ENCODE measurements at places on chromosomes 2 and 18.

GRCh38 chr2:197204519-197205250 is 105.9 kb downstream of the ANKRD44 start:
- no peak for DNase-seq

- no peak for DNase-seq
These were observed 49.7 kb downstream of the RIF1 start for GRCh38 chr2:151459358-151459757.

- no peak for DNase-seq
These were observed 21.0 kb downstream of the MERTK start for GRCh38 chr2:111919365-111919764.

GRCh38 chr2:232925821-232926156 is 55.7 kb downstream of the SNORC start:
- no peak for DNase-seq

DNA sequence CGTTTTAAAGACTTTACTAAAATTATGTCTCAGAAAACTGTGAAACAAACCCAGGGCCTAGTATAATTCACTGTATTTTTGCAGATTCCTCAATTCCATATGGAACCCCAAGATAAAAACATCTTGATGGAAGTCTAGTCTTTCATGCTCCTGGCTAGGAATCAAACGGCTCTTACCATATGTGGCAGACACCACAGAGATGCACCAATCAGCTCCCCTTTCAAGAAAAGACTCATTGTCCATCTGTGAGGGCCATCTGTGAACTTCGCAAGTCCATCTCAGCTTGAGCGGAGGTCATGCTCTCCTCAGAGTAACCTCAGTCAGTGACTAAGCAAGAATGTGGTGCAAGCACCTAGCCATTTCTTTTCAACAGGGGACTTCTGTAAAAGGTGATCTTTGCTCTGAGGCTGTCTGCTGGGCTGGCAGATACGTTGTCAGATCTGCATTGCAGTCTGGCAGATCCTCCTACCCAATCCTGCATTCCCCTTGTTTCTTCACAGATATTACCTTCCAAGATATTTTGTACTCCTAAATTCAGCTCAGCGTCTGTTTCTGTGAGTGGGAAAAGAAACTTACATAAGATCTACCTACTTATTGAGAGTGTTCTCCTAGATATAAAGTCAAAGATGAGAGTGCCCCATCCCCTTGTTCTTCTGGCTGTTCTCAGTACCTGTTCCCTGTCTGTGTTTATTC is 419.3 kb downstream of the SPAG16 start:
- no peak for DNase-seq

GRCh38 chr2:175432021-175432420 is 250.5 kb upstream of the ATP5MC3 start:
- no peak for DNase-seq

DNA sequence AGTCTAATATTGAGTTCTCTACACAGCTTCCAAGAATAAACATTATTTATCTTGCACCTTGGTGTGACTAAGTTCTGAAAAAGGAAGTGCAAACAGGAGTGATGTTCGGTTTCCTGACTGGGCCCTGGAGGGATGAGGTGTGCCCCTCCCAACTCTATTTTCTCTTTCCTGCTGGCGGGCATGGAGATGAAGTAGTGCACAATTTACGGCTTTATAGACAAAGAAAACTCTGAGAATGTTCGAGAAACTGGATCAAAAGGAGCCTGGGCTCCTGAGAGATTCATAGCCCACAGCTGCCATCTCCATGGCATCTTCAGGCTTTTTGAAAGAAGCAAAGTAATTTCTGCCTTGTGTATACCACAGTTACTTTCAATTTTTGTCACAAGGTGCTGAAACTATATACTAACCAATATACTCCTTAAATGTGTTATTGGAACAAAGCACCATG is 22.3 kb downstream of the LRATD1 start:
- DNase-seq: no peak

DNA sequence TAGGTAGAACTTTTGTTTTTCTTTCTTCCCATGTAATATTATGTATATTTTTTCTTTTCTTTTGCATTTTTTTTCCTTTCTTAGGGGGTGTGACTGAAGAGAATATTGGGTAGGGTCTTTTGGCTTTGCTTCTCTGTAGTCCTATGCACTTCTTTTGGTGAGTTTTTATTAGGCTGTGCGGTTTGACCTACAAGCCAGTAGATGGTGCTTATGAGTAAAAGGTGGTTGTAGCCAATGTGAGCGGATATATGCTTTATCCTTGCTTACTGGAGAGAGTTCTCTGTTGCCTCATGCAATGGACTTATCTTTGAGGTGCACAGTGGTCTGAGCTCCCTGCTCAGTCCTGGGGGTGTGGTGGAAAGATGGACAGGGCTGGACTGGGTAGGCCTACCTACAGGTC is 52.7 kb downstream of the DSEL start:
- DNase-seq: no peak

GRCh38 chr18:43635397-43635796 is 358.1 kb upstream of the SYT4 start:
- no peak for DNase-seq

DNA sequence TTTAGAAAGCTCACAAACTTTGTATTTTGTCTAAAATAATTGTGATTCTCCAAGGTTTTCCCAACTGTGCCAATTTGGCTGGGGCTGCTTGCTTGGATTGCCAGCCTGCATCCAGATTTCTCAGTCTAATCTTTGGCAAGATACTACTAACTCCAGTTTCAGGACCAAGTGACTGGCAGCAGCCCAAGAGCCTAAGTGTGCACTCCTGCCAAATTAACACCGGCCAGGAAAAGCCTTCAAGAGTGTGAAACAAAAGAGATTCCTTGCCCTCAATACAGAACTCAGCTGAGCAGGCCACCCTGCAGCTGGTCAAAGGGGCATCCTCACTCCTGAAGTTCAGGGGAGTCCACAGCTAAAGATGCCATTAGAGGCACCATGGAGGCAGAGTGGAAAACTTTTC is 589.0 kb upstream of the ACVR2A start:
- no peak for DNase-seq

DNA sequence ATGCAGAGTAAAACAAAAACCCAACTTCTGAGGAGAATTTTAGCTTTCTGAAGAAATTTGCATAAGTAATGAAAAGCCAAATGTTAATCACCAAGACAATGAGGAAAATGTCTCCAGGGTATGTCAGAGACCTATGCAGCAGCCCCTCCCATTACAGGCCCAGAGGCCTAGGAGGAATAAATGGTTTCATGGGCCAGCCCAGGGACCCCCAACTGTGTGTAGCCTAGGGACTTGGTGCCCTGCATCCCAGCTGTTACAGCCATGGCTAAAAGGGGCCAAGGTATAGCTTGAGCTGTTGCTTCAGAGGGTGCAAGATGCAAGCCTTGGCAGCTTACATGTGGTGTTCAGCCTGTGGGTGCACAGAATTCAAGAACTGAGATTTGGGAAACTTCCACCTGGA is 1256.9 kb upstream of the PIK3C3 start:
- no peak for DNase-seq

GRCh38 chr18:49858309-49859020 is 45.1 kb upstream of the ACAA2 start:
- DNase-seq: peak; percentile 53

DNA sequence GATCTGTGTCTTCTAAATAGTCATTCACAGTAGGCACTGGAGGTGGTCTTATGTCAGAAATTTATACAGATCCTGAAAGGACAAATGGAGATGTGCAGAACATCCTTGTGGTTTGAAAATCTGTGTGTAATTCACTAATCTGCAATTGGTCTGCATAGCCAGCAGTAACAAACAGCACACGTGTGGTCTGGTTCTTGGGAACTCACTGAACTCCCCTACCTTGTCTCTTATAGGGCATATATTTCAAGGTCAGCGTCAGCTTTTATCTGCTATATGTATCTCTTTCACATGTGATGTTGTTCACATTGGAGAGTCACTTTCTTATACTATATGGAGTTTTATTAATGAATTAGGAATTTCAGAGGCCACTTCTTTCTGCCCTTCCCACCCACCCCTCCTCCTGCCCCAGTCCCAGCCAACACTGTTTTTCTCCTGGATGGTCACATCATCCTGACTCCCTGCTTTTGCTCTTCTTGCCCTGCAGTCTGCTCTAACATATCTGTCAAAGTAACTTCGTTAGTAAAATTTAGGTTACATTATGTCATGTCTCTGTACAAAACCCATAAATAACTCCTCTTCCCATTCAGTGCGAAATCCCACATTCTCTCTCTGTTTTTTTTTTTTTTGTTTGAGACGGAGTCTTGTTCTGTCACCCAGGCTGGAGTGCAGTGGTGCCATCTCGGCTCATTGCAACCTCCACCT is 35.4 kb upstream of the CABYR start:
- no peak for DNase-seq

- DNase-seq: no peak
These were observed 291.2 kb downstream of the NEDD4L start for GRCh38 chr18:58335223-58335622.

DNA sequence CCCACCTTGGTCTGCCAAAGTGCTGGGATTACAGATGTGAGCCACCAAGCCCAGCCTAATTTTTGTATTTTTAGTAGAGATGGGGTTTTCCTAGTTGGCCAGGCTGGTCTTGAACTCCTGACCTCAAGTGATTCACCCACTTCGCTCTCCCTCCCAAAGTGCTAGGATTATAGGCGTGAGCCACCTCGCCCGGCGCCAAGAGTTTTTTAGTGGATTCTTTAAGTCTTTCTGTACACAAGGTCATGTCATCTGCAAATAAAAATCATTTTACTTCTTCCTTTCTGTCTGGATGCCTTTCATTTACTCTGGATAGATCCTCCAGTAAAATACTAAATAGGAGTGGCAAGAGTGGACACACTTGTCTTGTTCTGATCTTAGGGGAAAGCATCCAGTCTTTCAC is 61.7 kb downstream of the KCMF1 start:
- no peak for DNase-seq

GRCh38 chr2:111665551-111666116 is 218.4 kb downstream of the ANAPC1 start:
- no peak for DNase-seq

DNA sequence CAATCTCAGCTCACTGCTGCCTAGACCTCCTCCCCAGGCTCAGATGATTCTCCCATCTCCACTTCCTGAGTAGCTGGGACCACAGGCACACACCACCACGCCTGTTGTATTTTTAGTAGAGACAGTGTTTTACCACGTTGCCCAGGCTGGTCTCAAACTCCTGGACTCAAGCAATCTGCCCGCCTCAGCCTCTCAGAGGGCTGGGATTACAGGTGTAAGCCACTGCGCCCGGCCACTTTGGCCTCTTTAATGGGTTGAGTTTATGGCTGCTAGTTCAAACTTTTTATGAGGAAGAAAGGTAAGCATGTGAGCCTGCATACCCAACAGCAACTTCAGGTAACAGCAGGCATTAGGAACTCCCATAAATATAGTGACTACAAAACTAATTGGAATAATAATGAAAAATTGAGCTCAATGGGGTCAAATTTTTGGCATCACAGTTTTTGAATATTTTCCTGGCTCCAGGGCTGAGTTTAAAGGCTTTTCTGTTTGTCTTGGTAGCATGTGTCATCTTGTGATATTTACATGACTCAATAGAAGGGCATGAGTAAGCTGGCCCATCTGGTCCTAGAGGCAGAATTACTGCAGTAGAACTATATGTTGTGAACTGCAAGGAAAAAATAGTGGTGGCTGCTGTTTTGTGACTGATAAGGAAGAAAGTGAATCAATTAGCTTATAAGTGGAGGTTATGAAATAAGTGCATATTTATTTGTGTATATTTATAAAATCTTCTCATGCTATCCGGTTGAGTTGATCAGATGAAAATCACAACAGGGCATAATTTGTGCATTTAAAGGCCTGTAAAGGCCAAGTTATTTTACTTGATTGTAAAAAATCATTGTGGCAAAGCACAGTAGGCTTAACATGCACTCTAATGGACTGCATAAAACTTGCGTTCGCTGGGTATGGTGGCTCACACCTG is 24.8 kb downstream of the GALM start:
- DNase-seq: no peak

- DNase-seq: no peak
These were observed 50.4 kb downstream of the XDH start for GRCh38 chr2:31363956-31364750.

- DNase-seq: no peak
These were observed 39.4 kb upstream of the BBS5 start for GRCh38 chr2:169439900-169440299.

GRCh38 chr2:127776122-127776780 is 34.7 kb downstream of the WDR33 start:
- no peak for DNase-seq

- DNase-seq: no peak
These were observed 53.9 kb downstream of the ASAP2 start for GRCh38 chr2:9260464-9260918.

DNA sequence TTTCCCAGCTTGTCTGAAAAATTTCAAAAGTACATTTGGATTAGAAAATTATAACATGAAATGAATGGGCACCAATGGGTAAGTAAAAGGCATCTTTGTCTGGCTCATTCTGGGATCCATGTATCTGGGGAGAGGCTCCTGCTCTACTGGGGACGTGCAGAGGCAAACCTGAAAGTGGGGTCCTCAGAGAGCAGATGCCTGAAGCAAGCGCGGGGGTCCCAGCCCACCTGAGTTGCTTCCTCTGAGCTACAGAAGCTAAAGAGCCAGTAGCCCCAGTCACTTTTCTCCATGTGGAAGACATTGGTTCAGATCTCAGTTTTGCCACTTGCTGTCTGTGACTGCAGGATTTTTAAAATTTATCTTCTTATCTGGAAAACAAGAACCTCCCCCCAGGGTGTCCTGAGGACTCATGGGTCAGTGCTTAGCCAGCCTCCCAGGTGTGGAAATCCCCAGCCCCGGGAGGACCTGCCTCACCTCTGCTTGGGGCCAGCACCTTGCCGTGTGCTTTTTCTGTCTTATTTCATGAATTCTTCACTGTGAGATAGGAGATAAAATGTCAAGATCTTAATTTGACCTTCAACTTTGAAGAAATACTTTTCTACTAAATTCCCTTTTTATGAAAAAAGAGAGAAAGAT is 25.1 kb upstream of the ODC1 start:
- no peak for DNase-seq

Data from activated CD4-positive, alpha-beta T cell treated with anti-CD3 and anti-CD28 coated beads, Interleukin-2, amount 50 U/mL, for 1 hour (primary cell).